Posterior vena cava (tissue), 2 donors: ENCODE measurements at places on chromosomes 5 and 9.

GRCh38 chr5:87242242-87242641 is 25.4 kb upstream of the RASA1 start:
- DNase-seq = no peak

GRCh38 chr9:123003466-123003865 is 30.0 kb upstream of the GPR21 start:
- no peak for DNase-seq

- no peak for DNase-seq
Measured at GRCh38 chr5:68891718-68892117, 202.1 kb upstream of the SLC30A5 start.

GRCh38 chr5:66814146-66814991 is 218.2 kb downstream of the MAST4 start:
- DNase-seq = no peak

DNA sequence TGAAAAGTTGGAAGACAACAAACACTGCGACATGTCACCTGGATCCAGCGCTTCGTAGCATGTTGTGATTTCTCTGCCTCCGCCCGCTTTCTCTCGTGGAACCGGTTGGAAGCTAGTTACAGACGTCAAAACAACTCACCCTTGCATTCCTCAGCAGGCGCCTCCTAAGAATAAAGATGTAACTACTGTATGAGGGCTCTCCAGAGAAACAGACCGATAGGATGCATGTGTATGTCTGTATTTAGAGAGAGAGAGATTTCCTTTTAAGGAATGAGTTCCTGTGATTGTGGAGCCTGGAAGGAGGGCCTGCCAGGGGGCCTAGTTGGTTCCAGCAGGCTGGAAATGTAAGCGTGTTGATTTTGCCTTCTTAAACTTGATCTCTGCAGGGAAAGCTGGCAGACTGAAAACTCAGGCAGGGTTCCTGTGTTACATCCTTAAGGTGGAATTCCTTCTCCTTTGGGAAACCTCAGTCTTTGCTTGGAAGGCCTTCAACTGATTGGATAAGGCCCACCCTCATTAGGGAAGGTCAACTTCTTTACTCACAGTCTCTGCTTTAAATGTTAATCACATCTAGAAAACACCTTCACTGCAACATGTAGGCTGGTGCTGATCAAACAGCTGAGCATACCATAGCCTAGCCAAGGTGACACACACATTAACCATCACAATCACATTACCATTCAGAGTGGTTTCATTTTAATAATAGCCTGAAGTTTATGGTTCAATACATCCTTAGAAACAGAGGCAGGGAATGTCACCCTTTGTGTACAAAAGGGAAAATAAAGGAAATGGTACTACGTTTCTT is 163.8 kb downstream of the SYK start:
- no peak for DNase-seq
